ENCODE measurements at places on chromosomes 6 and 20.

GRCh38 chr6:165090242-165090641, 219.2 kb downstream of the C6orf118 start:
- DNase-seq, result no peak

GRCh38 chr6:161242779-161243693, 30.8 kb downstream of the AGPAT4 start:
- no peak for DNase-seq

- no peak for DNase-seq
Measured at GRCh38 chr6:52981222-52981900, 13.7 kb downstream of the GSTA4 start.

DNA sequence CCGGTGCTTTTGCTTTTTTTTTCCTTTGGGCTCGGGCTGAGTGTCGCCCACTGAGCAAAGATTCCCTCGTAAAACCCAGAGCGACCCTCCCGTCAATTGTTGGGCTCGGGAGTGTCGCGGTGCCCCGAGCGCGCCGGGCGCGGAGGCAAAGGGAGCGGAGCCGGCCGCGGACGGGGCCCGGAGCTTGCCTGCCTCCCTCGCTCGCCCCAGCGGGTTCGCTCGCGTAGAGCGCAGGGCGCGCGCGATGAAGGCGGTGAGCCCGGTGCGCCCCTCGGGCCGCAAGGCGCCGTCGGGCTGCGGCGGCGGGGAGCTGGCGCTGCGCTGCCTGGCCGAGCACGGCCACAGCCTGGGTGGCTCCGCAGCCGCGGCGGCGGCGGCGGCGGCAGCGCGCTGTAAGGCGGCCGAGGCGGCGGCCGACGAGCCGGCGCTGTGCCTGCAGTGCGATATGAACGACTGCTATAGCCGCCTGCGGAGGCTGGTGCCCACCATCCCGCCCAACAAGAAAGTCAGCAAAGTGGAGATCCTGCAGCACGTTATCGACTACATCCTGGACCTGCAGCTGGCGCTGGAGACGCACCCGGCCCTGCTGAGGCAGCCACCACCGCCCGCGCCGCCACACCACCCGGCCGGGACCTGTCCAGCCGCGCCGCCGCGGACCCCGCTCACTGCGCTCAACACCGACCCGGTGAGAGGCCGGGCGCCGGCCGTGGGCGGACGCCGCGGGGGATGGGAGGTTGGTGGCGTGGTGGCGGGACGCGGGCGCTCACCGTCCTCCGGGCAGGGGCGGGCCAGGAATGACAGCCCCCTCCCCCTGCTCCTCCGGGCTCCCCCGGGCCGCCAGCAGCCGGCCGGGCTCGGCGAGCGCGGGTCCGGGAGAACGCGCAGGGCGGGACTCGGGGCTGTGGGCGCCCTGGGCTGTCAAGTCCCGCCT, 606 bp downstream of the ID4 start:
- DNase-seq, result no peak

GRCh38 chr6:149331043-149331807, 13.7 kb downstream of the TAB2 start:
- no peak for DNase-seq

DNA sequence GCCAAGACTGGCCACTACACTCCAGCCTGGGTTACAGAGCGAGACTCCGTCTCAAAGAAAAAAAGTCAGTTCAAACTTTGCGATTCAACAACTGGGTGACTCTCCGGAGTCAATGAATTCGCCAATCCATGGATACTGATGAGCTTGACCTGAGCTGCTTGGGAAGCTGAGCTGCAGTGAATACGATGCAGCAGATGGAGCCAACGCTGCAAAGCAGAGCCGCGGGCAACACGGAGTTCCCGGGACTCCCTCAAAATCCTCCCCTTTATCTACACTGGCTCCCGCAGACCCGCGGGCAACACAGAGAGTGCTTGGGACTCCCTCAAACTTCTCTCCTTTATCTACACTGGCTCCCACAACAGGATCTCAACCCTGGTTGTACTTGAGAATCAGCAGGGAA, 62.6 kb upstream of the SALL4 start:
- no peak for DNase-seq

DNA sequence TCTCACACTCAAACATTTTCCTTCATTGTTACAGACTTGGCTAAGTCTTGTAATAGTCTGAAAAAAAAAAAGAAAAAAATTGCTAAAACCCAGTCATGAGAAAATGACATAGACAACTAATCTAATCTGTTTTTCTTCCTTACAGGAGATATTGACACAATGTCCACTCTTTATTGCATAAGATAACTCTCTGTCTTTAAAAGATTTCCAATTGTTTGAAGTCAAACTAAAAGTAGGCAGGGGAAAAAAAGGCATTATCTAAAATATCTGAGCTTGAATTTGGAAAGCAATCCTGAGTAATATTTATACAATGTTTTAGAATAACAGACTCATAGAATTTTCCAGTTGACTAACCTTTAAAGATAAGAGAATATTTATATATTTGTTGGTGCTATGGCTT, 233.0 kb upstream of the CEP162 start:
- no peak for DNase-seq

DNA sequence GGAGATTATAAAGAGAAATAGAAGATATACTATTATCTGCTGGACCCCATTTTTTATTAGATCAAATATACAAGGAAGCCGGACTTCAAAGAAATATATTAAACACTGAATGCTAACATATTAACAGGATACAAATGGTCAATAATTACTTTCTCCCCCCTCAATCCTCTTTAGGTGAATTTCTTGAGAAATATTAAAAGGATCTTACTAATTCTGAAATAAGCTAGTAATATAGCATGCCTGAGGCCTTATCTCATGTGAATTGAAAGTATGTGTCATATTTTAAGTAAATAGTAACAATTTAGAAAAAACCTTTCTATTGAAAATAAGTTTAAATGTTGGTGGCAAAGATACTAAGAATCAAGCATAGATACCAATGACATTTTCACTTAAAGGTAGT, 954.7 kb upstream of the MAN1A1 start:
- no peak for DNase-seq

DNA sequence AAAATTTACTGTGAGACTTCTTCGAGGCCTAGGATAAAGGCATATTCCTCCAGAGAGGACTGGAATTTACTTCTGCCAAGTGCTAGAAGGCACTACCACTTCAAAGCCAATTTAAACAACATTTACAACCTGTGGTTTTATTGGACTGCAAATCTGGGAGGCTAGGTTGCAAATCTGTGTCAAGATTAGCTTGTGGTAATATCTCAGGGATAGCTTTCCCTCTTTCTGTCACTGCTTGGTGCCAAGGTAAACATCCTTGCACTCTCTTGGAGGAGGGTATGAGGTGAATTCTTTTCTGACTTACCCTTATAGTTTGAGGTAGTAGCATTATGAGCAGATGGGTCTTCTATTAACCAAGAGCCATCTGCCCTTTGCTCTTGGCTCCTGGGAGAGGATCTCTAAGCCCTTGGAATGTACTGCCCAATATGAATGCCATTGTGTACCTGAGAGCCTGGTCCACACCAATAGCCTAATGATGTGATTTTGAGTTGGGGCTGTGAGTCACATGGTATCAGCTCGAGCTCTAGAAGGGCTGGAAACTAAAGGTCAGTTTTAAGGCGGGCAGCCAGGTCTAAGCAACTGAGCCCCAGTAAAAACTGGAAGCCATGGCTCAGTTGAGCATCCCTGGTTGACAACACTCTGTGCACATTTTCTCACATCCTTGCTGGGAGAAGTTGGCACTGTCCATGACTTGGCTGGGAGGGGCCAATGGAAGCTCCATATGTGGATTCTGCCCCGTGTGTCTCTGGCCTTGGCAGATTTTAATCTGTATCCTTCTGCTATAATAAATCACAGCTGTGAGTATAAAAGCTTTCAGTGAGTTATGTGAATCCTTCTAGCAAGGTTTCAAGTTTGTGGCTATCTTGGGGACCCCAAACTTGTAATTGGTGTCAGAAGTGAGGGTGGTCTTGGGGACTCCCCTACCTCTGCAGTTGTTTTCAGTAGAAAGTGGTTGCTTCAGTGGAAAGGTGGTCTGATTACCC, 188.1 kb downstream of the UBE3D start:
- DNase-seq, result no peak

DNA sequence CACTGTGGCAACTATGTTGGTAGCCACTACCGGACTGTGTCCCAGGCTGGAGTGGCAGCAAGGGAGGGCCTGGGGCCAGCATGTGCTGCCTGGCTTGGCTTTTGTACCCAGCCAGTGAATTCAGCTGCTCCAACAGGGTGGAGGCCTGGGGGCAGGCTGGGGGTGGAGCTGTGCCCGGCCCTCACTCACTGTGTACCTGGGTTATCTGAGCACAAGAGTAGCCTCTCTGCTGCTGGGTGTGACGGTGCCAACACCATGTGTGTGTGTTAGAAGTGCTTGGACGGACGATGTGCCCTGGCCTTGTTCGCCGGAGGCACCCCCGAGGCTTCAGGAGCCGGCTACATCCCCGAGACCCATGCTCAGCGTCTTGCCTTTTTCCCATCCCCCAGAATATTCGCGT, 49.2 kb downstream of the EFCAB8 start:
- DNase-seq, result no peak

DNA sequence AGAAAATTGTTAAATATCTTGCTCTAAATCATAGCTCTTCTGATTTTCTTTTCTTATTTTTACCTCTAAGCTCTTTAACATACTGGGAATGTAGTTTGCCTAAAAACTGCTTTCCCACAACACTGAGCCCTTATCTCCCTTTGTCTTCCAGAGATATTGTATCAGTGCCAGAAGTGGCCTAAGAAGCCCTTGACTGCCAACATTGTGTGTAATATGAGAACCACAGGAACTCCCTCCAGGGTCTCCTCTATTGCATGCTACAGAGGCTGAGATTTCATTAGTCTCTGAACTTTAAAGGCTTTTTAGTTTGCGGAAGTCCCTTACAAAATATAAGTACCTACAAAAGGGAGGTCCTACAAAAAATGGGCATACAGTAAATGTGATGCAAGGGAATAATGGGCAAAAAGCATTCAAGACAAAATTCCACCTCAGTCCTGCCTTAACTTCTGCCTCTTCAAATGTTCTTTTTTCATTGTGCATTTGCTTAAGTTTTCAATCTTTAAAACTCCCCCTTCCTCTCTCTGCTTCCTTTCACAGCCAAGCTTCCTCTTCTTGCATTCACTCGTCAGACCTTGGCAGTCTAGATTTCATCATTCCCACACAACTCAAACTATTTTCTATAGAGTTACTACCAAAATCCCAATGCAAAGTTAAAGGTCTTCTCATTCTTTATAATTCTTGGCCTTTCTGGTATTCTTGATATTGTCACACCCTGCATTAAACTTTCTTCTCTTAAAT, 76.5 kb downstream of the ADGRG6 start:
- no peak for DNase-seq

DNA sequence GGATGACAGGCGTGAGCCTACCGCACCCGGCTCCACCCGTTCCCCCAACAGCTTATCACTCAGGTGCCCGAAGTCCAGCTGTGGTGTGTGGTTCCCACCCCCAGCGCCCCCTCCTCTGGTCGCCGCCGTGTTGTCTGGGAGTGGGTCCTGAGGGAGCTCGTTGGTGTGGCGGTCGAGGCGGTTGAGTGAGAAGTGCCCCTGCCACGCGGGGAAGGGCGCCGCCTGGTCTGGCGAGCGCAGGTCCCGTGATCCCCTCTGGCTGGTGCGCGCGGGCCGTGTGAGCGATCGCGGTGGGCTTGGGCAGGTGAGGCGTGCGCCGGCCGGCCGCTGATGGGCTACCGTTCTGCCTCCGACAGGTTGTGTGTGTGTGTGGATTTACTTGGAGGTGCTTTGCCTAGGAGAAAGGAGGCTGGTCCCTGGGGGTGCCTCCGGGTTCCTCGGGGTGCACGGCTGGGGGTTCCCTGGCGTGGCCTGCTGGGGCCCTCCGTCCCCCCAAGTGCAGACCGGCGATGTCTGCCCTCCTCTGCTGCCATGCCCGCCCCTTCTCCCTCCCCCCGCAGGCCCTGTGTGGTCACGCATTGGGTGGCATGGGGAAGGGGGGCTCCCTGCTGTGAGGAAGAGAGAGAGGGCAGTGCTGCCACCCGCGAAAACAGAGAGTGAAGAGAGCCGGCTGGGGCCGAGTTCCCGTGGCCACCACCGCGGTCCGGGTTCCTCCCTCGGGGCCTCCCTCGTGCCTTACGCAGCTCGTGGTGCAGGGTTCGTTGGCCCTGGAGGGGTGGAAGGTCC, 336.0 kb upstream of the DEFB115 start:
- DNase-seq, result no peak

DNA sequence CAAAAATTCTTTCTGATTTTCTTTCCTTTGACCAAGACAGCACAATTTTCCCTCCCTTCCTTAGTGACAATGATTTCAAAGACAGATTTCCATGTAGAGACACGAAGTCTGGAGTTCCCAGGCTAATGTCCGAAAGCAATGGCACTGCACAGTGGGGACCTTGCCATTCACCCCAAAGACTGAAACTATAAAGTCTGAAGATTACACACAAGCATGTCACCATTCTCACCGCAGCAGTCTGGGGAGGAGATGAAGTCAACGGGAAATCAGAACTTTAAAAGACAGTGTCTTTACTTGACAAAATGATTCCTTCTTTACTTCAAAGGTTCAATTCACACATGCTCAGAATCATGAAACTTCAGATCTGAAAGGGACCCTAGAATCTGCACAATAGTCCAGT, 8.3 kb downstream of the B4GALT5 start:
- DNase-seq, result no peak

- no peak for DNase-seq
Measured at GRCh38 chr20:48905297-48905647, 16.2 kb upstream of the ARFGEF2 start.

DNA sequence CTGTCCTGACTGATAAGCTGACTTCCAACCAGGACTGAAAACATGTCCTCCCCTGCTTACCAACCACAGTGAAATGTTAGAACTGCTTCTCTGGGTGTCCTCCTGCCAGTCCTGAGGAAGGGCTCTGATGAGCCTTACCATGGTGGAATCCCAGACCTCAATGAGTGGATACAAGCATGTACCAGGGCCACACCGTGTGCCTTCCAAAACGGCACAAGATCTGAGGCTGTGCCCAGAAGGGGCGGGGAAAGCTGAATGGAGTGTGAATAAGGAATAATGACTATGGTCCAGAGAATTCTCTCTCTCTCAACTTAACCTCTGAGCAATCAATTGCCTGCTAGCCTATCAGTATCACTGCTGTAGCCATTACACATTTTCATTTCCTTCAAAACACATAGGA, 51.7 kb downstream of the PDE10A start:
- DNase-seq, result no peak

- DNase-seq, result no peak
Measured at GRCh38 chr6:18386298-18386976, 713 bp upstream of the RNF144B start.

- peak; percentile 61 for DNase-seq
Measured at GRCh38 chr6:145372671-145373151, 362.6 kb downstream of the EPM2A start.

- DNase-seq, result no peak
Measured at GRCh38 chr20:8244637-8245036, 112.6 kb downstream of the PLCB1 start.
